Activated CD4-positive, alpha-beta T cell treated with anti-CD3 and anti-CD28 coated beads, Interleukin-2, amount 50 U/mL, for 4 hours (primary cell): ENCODE measurements at places on chromosomes 7 and 10.

GRCh38 chr10:116737627-116738327 is 4.6 kb downstream of the HSPA12A start:
- DNase-seq = no peak

DNA sequence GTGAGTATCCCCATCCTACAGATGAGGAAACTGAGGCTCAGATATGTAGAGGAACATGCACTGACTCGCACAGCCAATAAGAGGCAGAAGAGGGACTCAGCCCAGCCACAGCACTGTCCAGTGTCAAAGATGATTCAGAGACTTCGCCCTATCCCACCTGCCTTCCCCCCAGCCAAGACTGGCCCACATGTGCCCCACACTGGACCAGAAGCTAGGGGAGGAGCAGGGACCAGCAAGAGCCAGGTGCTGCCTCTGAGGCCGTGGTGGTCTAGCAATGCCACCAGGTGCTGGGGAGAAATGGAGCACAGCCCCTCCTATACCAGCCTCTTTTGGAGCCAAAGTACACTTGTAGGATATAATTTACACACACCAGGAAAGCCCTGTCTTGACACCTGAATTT is 22.3 kb downstream of the GRID1 start:
- no peak for DNase-seq

GRCh38 chr10:93280699-93281366 is 201.3 kb downstream of the MYOF start:
- DNase-seq = no peak

DNA sequence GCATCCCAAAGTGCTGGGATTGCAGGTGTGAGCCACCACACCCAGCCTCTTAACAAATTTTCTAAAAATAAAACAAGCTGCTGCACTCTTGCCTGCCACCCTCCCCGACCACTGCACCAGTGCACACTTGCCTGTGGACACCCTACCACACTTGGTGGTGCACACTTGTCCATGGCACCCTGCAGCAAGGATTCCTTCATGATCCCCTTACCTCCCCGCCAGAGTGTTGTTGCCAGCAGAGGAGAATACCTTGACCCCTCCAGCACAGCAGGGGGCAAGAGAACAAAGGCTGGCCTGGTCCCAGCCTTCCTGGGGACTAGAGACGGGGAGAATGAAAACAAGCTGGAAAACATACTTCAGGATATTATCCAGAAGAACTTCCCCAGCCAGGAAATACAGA is 65.9 kb upstream of the KCND2 start:
- DNase-seq = no peak

- DNase-seq = no peak
Observed at GRCh38 chr10:129441372-129442009, 25.6 kb upstream of the MGMT start.

GRCh38 chr7:121123032-121123431 is 134.5 kb downstream of the CPED1 start:
- DNase-seq = no peak

GRCh38 chr10:14585287-14586193 is 189.2 kb downstream of the FAM107B start:
- no peak for DNase-seq

DNA sequence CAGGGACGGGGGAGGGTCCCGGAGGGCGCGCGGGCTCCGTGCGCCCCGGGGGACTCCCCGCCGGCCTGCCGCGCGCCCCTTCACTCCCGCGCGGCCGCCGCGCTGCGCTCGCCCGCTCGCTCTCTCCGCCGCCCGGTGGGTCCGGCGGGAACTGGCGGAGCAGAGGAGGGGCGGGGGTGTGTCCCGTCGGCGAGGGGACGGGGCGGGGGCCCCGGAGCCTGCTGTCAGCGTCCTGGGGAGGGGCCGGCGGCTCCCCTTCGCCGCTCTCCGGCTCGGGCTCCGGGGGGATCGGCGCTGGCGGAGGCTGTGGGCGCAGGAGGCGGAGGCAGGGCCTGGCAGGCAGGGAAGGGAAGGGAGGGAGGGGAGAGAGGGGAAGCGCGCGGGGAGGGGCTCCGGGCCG is at the start of gene SH3PXD2A:
Gene SH3PXD2A, minus strand, starts transcription at position 153 of the 400 bp plus-strand sequence. CDS start 310 bp downstream, outside the sequence.
- no peak for DNase-seq

DNA sequence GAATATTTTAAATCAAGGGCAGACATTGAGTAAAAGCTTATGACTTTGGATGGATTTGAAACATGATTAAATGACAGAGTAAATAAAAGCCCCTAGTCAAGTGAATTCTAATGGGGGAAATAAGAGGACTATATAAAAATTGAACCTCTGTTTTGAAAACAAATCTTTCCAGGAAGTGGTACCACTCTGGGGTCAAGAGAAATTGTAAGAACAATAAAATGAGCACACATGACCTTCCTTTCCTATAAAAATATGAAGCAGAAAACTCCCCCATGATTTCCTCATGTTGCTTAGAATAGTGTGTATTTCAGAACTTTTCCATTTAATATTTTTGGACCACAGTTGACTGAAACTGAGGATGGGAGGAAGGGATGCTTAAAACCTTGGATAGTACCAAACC is 12.3 kb upstream of the CLDN12 start:
- DNase-seq = no peak

- DNase-seq = no peak
Observed at GRCh38 chr10:50358411-50358810, 107.1 kb upstream of the ASAH2 start.

DNA sequence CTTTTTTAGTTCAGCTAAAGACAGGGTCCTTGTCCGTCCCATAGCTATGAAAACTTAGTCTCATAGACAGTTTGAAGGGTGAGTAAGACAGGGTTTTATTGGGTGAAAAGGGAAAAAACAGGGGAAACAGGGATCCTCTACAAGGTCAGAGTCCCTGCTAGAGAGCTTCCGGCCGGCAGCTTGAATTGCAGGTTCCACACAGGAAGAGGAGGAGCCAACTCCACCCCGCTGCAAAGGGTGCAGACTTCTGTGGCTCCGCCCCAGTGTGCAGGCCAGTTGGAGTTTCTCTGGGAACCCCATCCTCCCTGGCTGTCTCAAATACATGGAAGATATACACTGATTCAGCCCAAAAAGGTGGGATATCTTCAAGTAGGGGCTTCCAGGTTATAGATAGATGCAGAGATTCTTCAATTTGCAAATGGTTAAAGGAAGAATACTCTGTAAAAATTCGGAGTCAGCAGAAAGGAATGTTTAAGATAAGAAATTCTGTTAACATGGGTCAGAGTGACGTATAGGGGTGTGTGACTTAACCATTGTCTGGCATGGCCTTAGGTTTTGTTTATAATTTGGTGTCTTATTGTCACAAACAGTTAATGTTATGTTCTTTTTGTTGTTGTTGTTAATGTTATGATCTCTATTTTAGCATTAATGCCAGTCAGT is 34.6 kb upstream of the HECW1 start:
- DNase-seq = no peak

- no peak for DNase-seq
Observed at GRCh38 chr7:137820677-137821420, 25.9 kb downstream of the DGKI start.

GRCh38 chr7:90726623-90727022 is 130.5 kb downstream of the CDK14 start:
- no peak for DNase-seq

DNA sequence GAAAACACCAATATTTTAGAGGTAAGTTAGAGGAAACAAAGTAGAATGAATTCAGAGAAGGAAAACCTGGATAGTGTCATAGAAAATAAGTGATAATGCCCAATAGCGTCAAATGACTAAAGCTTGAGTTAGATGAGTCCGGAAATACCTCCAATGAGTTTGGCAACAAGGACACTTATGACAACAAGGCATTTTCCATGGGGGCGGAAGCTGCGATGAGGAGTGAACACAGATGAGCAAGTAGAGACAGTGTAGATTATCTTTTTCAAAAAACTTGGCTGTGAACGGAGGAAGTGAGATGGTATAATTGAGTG is 383 bp upstream of the R3HCC1L start:
- DNase-seq = no peak

DNA sequence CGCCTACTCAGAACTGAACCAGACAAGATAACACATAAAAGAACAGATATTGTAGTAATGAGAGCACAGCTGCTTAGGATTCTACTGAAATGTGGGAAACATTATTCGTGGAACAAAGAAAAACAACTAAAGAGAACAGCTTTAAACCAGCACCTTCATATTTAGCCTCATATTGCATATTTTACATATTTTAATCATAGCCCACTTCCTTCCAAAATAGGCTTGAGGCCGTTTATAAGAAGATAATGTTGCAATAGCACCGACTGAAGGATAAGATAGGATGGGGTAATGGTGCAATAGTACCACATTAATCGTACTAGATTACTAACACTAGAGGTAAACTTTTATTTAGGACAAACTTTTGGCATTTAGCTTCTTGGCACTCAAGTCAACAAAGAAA is 71.3 kb downstream of the KCND2 start:
- DNase-seq = no peak

DNA sequence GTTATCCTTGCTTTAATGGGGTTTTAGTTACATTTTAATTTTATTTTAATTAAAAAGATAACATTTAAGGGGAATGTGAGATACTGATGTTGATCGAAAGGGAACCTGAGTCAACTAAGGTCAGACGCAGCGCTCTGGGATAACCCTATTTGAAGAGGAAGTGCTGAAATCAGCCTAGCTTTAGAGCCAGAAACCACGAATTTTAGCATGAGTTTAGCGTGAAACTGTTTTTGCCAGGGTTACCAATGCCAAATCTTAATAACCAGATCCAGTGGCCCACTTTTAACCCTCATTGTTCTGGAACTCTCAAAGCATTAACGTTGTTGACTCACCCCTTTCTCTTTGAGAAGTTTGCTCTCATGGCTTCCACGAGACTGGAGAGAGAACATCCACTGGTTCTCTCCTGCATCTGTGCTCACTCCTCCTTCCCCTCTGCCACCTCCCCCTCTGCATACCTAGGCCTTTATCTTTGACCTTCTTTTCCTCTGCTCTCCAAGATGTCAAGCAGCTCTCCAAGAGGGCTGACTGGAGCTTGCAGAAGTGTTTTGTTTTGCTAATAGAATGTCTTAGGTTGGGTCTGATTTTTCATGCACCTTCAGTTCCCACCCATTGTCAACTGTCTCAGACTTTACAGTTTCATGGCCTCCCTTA is 198.3 kb upstream of the CELF2 start:
- DNase-seq = no peak

DNA sequence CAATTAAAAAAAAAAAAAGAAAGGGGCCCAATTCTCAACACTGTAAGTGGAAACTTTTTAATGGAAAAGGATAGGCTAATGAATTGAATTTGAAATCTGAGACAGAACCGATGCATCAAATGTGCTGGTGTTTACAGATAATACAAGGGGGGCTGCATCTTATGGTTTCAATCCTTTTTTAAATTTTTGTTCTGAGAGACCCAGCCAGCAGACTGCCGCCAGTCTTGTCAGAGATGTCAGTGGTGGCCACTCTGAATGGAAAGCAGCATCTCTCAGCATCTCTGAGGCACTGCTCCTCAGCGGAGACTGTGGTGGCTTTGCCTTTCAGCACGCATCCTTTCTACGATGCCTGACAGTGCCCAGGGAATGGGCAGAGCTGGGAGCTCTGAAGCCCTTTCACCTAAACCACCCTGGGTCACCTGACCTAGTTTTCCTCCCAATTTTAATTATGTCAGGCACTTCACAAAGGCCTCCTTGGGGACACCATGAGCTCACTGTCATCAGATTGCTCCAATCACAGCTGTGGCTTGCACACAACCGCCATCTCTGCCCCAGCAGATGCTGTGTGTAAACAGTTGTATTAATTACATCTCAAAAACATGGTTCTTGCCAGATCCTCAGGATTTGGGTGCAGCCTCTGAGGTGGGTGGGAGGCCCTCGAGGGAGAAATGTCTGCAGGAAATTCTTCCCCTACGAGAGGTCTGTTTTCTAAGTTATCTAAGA is 81.2 kb downstream of the EGFR start:
- no peak for DNase-seq
